Esophagus squamous epithelium (tissue), 5 donors: ENCODE measurements at places on chromosomes 3 and 15.

- no peak for DNase-seq
These were observed 19.6 kb downstream of the DYNC1LI1 start for GRCh38 chr3:32551087-32551486.

GRCh38 chr15:33608714-33609113 is 297.9 kb downstream of the RYR3 start:
- no peak for DNase-seq

DNA sequence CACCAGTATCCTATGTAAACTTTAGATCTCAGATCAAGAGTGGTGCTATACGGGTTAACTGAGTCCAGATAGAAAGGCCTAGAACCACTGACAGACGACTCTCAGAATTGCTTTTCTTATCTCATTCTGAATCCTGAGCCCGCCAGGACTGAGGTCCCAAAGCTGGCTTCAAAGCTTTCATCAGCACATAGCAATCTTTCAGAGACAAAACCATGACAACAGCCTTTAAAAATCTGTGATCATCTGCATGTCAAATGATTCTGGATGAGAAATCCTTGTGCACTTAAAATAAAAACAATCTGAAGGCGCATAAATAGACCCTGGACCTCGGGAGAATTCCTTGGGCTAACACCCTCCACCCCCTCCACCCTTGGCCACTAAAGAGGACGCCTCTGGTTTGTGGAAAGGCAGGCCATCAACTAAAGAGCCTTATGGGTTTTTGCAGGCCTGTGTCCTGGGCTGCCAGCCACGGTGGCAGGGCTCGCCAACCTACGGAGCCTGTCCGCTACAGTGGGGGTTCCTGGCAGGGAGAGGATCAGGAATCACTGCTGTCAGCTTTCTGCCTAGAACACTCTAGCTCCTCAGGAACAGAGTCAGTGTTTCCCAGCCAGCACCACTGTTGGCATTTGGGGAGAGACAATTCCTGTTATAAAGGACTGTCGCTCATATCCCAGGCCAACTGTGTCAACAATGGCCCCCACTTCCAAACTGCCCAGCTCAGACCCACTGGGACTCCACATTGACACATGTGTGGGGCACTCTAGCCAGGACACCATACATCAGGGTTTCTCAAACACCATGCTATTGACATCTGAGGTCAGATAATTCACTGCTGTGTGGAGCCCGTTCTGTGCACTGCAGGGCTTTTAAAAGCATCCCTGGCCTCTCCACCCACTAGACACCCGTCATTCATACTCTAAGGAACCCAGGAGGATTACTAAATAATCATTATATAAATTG is 20.2 kb downstream of the TLE3 start:
- no peak for DNase-seq

DNA sequence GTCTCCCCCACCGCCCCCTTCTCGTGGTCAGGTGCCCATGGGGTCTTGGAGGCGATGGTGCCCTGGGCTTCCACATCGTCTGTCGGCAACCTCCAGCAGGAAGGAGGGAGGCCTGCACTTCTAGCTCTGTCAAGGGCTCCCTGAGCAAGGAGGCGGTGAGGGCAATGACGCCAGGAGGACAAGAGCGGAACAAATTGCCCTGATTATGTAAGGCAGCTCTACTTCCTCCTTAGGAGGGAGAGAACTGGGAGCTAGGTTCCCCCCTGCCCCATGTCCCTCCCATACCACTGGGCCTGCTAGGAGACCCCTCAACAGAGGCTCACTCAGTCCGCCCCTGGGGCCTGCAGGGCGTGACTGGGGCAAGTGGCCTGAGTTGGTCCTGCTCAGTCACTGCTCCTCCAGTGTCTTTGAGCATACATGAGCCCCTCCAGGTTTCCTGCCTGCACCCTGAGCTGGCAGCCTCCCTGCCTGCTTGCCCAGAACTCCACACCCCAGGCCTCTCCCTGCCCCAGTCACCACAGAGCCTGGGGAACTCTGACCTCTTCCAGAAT is 56.1 kb downstream of the CACNA2D2 start:
- no peak for DNase-seq

GRCh38 chr15:52309154-52309548 is 13.5 kb upstream of the MYO5C start:
- DNase-seq, result no peak

DNA sequence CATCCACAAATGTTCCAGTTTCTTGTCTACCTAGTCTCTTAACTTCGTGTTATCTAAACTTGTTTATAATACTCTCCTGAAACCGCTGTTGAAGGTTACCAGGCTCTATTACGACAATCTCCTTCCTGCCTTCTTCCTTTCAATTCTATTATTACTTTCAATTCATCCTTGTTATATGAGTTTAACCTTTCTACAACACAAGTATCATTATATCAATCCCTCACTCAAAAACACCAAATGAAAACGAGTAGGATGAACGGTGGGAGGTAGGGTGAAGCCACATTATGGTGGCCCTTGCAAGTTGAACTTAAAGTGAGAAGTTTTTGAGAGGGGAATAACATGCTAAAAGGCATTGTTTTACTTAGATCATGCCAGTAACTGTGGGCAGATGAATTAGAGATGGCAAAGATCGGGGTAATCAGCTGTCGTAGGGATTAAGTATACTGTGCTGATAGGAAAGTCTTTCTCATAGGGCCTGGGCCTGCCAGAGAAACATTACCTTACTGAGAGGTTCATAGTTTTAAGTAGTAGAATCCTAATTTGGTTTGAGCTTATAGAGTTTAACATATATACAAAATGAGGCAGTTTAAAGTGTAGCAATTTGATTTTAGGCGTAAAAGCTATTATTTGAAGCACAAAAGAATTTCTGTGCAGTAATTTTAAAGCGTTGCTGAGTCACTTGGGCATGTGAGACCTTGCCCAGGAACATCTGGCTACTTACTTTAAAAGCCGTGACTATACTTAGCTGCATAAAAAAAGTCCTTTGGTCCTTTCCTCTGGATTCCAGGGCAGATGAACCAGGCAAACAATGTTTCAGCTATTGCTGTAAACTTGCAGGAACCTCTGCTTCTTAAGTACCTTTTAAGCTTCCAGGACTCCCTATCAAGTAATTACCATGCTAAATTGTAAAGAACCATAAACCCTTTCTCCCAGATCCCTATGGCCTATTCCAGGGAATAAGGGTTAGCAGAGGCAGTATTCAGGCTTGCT is 3.3 kb upstream of the CEP97 start:
- no peak for DNase-seq
